Stimulated activated CD4-positive, alpha-beta T cell treated with anti-CD3 and anti-CD28 coated beads, TNF-alpha, amount 100 ng/mL, for 1 hour (primary cell): ENCODE measurements at places on chromosomes 7 and 10.

DNA sequence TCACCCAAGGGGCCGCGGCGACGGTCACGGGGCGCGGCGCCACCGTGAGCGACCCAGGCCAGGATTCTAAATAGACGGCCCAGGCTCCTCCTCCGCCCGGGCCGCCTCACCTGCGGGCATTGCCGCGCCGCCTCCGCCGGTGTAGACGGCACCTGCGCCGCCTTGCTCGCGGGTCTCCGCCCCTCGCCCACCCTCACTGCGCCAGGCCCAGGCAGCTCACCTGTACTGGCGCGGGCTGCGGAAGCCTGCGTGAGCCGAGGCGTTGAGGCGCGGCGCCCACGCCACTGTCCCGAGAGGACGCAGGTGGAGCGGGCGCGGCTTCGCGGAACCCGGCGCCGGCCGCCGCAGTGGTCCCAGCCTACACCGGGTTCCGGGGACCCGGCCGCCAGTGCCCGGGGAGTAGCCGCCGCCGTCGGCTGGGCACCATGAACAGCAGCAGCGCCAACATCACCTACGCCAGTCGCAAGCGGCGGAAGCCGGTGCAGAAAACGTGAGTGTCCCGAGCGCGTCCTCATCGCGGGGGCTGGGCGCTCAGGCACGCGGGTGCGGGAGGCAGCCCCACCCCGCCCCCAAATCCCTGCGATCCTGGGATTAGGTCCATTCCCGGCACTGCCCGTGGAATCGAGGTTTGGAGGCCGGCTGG is 509 bp downstream of the AHR start:
- peak; percentile 39 for DNase-seq

DNA sequence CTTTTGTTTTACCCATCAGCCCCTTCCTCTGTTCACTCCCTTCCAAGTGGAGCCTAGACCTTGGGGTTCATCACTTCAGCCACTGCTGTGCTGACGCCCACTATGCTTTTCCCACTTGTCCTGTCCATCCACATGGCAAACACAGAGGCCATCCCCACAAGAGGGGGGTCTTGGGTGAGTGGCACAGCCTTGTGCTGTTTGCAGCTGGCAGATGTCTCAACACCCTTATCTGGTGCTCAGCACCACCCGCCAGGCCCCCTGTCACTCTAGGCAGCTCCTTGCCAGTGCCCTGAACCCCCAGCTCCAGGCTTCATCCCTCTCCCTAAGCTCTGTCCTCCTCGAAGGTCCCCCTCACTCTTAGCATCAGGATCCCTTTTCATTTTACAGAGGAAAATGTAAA is 13.1 kb downstream of the BLVRA start:
- DNase-seq: no peak

GRCh38 chr10:72323771-72324191 is 30.9 kb downstream of the DNAJB12 start:
- DNase-seq: no peak

- no peak for DNase-seq
Observed at GRCh38 chr7:55206235-55207029, 158.7 kb upstream of the LANCL2 start.

- peak; percentile 15 for DNase-seq
Observed at GRCh38 chr7:51067757-51068156, 248.9 kb downstream of the COBL start.

DNA sequence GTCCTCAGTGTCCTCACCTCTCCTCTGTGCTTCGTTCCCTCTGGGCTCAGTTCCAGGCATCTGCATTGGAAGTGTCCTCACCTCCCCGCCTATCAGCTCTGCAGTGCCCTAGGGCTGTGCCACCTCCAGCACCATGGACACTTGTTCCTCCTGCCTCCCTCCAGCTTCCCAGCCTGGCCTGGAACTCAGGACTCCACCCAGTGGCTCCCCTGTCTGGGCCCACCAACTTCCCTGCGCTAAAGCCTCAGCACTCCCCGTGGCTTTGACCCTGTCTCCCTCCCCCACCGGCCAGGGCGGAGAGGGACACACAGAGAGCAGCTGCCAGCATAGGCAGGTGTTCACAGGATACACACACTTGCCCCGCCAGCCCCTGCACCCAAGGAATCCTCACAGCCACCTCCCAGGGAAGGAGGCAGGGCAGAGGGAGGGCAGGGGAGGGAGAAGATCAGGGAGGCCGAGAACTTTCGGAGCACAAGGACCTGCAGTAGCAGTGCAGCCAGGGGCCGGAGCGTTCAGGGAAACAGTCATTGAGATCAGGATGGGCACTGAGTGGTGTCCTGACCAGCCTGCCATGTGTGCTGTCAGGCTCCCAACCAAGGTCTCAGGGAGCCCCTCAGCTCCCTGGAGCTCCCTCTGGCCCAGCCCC is 31.3 kb downstream of the ANXA8 start:
- no peak for DNase-seq

GRCh38 chr7:46705386-46706255 is 784.5 kb upstream of the IGFBP3 start:
- DNase-seq: no peak

GRCh38 chr10:112332509-112333228 is 41.2 kb upstream of the ACSL5 start:
- DNase-seq: no peak

- DNase-seq: no peak
Observed at GRCh38 chr7:30354791-30355190, 70.4 kb downstream of the ZNRF2 start.

GRCh38 chr10:125063256-125063925 is 97.0 kb downstream of the CTBP2 start:
- DNase-seq: no peak

GRCh38 chr10:12507165-12507850 is 158.0 kb downstream of the CAMK1D start:
- DNase-seq: no peak

DNA sequence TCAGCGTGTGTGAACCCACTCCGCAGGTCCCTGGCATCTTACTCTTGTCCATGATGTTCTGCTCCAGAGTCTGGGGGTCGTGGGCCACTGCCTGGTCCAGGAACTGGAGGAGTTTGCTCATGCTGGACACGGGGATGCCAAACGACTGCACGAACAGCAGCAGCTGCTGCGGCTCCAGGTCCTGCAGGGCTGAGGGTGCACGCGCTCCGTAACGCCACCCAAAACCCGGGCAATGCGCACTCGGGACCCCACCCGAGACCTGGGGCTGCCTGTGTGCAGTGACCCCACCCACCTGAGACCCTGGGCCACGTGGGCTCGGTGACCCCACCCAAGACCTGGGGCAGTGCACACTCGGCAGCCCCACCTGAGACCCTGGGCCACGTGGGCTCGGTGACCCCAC is 22.0 kb upstream of the MICALL2 start:
- DNase-seq: no peak

DNA sequence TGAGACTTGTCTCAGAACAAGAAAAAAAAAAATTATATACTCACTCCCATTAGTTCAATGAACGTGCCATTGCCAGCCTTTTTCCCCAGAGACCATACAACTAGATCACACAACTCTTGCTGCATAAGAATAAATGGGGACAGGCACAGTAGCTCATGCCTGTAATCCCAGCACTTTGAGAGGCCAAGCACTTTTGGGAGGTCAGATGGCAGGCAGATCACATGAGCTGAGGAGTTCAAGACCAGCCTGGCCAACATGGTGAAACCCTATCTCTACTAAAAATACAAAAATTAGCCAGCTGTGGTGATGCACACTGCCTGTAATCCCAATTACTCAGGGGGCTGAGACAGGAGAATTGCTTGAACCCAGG is 13.6 kb downstream of the PDLIM1 start:
- no peak for DNase-seq

DNA sequence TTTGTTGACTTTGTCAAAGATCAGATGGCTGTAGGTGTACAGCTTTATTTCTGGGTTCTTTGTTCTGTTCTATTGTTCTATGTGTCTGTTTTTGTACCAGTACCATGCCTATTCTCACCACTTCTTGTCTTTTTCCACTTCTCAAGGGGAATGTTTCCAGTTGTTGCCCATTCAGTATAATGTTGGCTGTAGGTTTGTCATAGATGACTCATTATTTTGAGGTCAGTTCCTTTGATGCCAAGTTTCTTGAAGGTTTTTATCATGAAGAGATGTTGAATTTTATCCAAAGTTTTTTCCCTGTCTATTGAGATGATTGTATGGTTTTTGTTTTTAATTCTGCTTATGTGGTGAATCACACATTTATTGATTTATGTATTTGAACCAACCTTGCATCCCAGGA is 216.7 kb upstream of the RNF32 start:
- DNase-seq: no peak

GRCh38 chr7:48084727-48085432 is 4.2 kb upstream of the UPP1 start:
- DNase-seq: peak; percentile 52

DNA sequence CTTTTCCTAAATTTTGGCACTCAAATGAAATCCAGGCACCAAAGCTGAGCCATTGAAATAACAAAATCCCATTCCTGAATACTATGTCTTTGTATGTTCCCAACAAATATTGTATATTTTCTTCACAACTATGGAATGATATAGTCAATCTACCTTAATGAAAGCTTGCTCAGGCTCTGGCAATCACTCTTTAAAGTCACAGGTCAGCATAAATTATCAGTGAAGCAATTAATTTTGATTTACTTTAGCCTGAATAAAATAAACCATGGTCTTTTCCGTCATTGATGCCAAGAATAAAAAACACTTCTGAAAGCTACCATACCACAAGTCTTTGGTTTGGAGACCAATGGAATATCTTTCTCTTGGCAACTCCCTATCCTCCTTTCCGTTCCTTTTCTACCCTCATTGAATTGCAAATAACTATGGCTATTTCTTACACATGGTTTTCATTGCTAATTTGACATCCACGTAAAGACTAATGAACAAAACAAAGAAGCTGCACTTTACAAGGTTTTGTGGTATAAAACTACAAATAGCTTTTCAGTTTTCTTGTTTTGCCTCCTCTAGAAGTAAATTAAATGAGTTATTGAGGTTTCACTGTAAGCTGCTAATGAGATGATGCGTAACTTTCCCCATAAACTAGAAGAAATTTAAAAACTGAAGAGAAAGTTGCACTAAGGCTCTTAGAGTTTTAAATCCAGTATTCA is 166.6 kb downstream of the TAX1BP1 start:
- DNase-seq: no peak

- no peak for DNase-seq
Observed at GRCh38 chr10:48451969-48452878, 145.7 kb downstream of the MAPK8 start.

- DNase-seq: no peak
Observed at GRCh38 chr10:77506517-77507200, 130.9 kb downstream of the KCNMA1 start.

DNA sequence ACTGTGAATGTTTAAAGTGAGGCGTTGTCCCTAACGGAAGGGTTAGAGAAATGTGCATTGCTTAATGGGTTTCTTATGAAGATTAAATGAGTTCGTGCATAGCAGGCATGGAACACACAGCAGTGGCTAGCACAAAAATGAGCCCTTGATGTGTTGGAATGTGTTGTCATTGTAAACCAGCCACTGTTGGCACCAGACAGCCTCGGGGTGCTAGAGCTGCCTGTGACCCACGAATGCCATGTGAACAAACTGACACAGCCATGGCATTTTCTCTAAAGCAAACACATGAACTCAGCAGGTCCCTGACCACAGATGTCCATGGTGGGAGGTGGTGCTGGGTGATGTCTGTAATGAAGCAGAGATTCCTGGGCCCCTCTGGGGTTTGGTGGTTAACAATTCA is 111.1 kb upstream of the DPP6 start:
- DNase-seq: no peak

DNA sequence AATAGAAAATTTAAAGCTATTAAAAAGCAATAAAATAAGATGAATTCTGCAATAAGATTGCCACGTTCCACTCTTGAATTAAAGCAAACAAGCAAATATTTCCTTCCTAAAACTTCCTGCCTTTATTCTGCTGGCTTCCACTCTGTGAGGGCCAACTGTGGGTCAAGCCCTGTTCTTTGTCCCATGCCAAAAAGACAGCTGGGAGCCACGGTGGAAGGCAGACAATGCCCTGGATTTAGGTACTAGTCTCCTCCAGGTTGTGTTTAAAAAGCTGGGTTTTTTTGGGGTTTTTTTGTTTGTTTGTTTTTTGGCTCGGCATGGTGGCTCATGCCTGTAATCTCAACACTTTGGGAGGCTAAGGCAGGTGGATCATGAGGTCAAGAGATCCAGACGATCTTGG is 39.1 kb downstream of the LRRTM3 start:
- DNase-seq: no peak

DNA sequence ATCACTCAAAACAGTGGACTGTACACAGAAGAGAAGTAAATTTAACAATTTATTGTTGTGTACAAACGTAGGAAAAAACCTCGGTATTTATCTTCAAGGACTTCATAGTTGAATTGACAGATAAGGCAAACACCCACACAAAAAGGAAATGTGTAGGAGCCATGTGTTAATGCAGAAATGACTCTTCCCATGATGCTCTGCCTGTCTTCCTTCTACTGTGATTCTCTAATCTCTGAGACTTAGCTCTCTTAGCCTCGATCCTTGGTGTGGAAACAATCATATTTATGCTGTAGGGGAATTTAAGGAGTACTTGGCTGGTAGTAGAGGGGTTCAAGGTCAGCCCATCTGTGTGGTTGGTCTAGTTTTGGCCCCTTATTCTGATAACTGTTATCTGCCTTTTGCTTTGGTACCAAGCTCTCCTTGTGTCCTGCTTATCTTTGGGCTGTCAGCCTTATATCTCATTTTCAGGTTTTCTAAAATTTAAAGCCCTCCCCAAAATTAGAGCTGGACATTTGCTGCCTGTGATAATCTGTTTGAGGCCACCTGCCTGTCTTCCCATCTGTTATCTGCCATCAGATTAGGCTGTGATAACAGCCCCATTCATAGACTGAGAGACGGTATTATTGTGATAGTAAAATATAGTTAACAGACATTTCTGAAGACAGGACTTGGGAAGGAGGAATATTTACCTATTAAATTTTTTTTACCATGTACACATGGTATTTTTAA is 81.7 kb downstream of the GPR85 start:
- no peak for DNase-seq

DNA sequence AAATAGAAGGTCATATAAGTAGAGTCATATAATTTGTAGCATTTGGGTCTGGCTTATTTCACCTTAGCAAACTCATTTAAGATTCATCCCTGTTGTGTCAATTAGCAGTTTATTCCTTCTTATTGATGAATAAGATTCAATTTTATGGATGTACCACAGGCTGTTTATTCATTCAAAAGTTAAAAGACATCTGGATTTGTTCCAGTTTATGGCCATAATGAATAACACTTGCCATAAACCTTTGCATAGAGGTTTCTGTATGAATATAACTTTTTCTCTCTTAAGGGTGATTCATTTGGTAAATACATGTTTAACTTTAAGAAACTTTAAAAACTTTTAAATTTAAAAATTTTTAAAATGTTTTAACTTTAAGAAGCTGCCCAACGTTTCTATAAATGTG is 66.4 kb downstream of the CPED1 start:
- no peak for DNase-seq

- DNase-seq: no peak
Observed at GRCh38 chr7:151148319-151149259, 18.9 kb downstream of the GBX1 start.

DNA sequence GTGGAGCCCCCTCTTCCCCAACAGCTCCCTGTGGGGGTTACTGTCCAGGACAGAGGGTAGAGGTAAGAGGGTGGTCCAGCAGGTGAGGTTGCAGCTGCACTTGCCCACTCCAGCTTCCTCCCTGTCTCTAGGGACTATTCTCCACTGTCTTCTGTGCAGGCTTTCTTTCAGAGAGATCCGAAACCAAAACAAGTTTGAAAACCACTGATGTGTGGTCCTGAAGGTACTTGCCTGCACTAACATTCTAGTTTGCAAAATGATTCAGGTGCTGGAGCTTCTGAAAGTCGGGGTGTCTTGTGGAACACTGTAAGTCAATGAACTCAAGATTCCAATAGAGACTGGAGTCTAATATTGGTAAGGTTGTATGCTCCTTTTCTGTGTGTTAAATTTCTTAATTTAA is 63.1 kb downstream of the BLNK start:
- DNase-seq: no peak

- no peak for DNase-seq
Observed at GRCh38 chr7:22142572-22142971, 196.9 kb upstream of the CDCA7L start.
